ENCODE measurements at places on chromosomes 4 and X. TPM values are rescaled to one million over a fixed set of nuclear protein-coding genes. Genes with fewer than 3 reads are reported as not detected.

PRPS2 gene
- total RNA-seq, result 74.0 TPM

CXCL11 gene
- total RNA-seq, result not detected

TRPC5OS gene
- total RNA-seq, result not detected

MAGED4B gene
- total RNA-seq, result 3.2 TPM

PROM1 gene
- total RNA-seq, result not detected

CLDN22 gene
- not detected for total RNA-seq

C4orf50 gene
- 0.43 TPM for total RNA-seq

UCP1 gene
- total RNA-seq, result not detected
